ENCODE measurements at places on chromosomes 12 and 14.

DNA sequence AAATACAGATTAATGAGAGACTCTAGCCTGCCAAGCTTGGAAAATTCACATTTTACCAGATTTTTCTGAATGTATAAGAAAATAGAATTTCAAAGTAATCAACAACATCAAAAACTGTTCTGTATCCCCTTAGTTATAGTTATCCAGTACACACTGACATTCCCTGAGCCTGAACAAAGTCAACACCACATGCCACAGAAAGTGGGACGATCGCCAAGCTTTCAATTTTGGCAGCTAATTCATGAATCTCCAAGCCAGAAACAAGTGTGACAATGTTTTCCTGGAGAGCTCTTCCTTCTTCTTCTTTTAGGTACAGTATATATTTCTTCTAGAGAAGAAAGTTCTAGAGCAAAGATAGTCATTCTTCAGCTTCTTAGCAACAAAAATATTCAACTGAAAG, 290.2 kb downstream of the PRKD1 start:
- H3K4me1 ChIP-seq, result no peaks in the 10 kb centered on the region
- peak; percentile 19 for DNase-seq
- no peaks in the 10 kb centered on the region for H3K36me3 ChIP-seq
- no peak overlapping the region for H3K27ac ChIP-seq
- no peak overlapping the region for H3K4me3 ChIP-seq

- no peaks in the 10 kb centered on the region for H3K36me3 ChIP-seq
- no peaks in the 10 kb centered on the region for H3K27me3 ChIP-seq
- DNase-seq, result no peak
Observed at GRCh38 chr12:32680787-32681186, 1.7 kb downstream of the DNM1L start.

GRCh38 chr12:47188576-47189441, 109.0 kb upstream of the AMIGO2 start:
- H3K27me3 ChIP-seq, result no peaks in the 10 kb centered on the region
- no peak overlapping the region for H3K4me3 ChIP-seq
- DNase-seq, result no peak
- no peaks in the 10 kb centered on the region for H3K4me1 ChIP-seq
- no peaks in the 10 kb centered on the region for H3K36me3 ChIP-seq

DNA sequence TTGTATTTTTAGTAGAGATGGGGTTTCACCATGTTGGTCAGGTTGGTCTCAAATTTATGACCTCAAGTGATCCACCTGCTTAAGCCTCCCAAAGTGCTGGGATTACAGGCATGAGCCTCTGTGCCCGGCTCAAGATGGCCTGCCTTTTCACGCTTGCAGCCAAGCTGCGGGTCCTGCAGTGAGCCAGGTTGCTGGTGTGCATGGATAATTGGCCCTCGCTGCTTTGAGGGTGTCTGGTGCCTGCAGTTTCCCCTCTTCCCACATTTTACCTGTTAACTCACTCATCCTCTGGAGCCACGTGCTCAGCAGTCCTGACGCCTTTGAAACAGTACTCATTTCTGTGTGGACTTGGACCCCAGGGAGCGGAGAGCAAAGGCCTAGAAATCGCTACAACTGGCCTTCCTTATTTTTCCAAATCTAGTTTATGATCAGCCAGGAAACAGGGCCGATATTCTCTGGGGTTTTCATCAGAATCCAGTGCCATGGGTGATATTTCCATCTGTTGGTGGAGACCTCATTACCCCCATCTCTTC, 42.2 kb downstream of the TPCN1 start:
- peaks cover 6% of the 10 kb centered on the region for H3K4me1 ChIP-seq
- H3K4me3 ChIP-seq, result no peak overlapping the region
- no peaks in the 10 kb centered on the region for H3K27me3 ChIP-seq
- no peaks in the 10 kb centered on the region for H3K36me3 ChIP-seq

GRCh38 chr12:57750561-57751431, 1.3 kb downstream of the CDK4 start:
- H3K27me3 ChIP-seq, result no peaks in the 10 kb centered on the region
- DNase-seq, result no peak
- peaks cover 6% of the 10 kb centered on the region for H3K36me3 ChIP-seq
- peak overlapping the region; percentile 73 for H3K4me3 ChIP-seq
- no peaks in the 10 kb centered on the region for H3K4me1 ChIP-seq

- H3K36me3 ChIP-seq, result no peaks in the 10 kb centered on the region
- no peak overlapping the region for H3K27ac ChIP-seq
- H3K27me3 ChIP-seq, result no peaks in the 10 kb centered on the region
- no peak overlapping the region for H3K4me3 ChIP-seq
- no peaks in the 10 kb centered on the region for H3K4me1 ChIP-seq
Observed at GRCh38 chr14:40574780-40575179, 1031.9 kb upstream of the LRFN5 start.

- H3K4me3 ChIP-seq, result no peak overlapping the region
- H3K27ac ChIP-seq, result no peak overlapping the region
- no peaks in the 10 kb centered on the region for H3K36me3 ChIP-seq
- no peaks in the 10 kb centered on the region for H3K4me1 ChIP-seq
Observed at GRCh38 chr12:53803703-53804102, 51.9 kb upstream of the CISTR start.

DNA sequence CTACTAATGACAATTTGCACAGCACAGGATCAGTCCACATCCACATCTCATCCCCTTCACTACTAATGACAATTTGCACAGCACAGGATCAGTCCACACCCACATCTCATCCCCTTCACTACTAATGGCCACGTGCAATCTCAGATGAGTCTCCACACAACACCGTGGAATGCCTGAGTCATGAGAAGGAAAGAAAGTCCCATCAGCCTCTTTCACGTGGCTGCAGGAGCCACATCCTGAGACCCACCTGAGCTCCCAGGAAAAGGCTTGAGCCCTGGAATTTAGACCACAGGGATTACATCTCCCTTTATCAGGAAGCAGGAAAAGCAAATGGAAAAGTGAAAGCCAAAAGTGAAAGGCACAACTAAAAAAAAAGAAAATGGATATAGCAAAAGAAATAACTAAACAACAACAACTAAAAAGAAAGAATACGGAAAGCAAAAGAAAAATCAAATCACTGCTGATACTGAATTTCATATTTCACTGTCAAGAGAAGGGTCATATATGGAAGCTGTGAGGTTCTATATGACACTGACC, 1300.5 kb downstream of the TMEM121 start:
- no peak overlapping the region for H3K27ac ChIP-seq
- DNase-seq, result no peak
- no peaks in the 10 kb centered on the region for H3K4me1 ChIP-seq
- H3K36me3 ChIP-seq, result no peaks in the 10 kb centered on the region

GRCh38 chr14:53900499-53900898, 56.1 kb downstream of the BMP4 start:
- no peak overlapping the region for H3K4me3 ChIP-seq
- no peak overlapping the region for H3K27ac ChIP-seq
- DNase-seq, result peak; percentile 34
- H3K4me1 ChIP-seq, result no peaks in the 10 kb centered on the region

DNA sequence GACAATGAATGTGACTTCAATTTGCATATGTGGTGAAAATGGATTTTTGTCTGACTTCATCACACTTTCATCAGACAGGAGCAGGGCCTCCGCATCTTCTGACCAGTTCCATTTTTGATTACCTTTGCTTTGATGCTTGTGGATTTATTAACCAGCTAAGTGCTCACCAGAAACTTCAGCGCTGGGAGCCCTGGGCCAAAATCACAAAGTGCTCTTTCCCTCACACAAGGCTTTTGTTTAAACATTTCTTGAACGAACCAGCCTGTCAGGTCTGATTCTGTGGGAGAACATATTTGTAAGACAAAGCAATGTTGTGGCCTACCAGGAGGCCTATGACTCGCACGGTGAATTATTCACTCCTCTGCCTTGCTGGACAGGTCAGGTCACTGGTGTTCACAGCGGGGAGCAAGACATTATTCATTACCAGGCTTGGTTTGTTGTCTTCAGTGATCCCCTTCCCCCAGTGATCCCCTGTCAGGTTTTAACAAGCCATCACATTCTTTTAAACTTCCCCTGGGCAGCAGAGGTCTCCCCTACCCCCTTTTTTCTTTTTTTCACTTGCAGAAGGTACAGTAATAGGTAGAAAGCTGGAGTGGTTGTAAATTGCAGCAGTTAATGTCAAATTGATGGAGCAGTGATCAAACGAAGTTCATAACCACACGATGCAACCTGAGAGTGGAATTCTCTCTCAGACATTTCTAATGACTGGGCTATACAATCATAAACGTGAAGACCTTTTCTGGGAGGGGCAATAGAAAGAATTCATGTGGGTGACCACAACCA, 167.5 kb upstream of the PRICKLE1 start:
- no peak overlapping the region for H3K27ac ChIP-seq
- DNase-seq, result no peak

- H3K27me3 ChIP-seq, result no peaks in the 10 kb centered on the region
- H3K4me1 ChIP-seq, result no peaks in the 10 kb centered on the region
- H3K27ac ChIP-seq, result no peak overlapping the region
- DNase-seq, result no peak
- H3K36me3 ChIP-seq, result no peaks in the 10 kb centered on the region
- no peak overlapping the region for H3K4me3 ChIP-seq
Observed at GRCh38 chr12:132179431-132180362, 35.4 kb downstream of the NOC4L start.

GRCh38 chr12:114682106-114682784, 1.7 kb downstream of the TBX3 start:
- H3K4me3 ChIP-seq, result peak overlapping the region; percentile 56
- no peaks in the 10 kb centered on the region for H3K36me3 ChIP-seq
- H3K4me1 ChIP-seq, result no peaks in the 10 kb centered on the region
- peak overlapping the region; percentile 88 for H3K27ac ChIP-seq
- no peak for DNase-seq

DNA sequence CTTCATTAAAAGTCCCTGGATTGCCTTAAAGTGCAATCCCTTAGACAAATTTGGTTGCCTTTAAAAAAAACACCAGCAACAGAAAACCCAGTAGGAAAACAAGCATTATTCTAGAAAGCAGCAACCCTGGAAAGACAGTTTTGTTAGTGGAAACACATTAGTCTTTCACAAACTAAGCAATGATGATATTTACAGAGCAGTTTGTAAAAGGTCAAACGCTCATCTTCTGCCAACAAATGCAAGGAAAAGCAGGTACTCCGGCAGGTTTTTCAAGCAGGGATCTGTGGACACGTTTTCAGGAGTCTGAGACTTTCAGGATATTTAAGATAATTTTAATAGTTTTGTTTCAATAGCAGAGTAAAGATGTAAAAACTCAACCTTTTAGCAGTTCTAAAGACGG, 202.2 kb downstream of the EXOC5 start:
- no peaks in the 10 kb centered on the region for H3K36me3 ChIP-seq
- no peaks in the 10 kb centered on the region for H3K4me1 ChIP-seq
- DNase-seq, result no peak
- no peak overlapping the region for H3K27ac ChIP-seq

DNA sequence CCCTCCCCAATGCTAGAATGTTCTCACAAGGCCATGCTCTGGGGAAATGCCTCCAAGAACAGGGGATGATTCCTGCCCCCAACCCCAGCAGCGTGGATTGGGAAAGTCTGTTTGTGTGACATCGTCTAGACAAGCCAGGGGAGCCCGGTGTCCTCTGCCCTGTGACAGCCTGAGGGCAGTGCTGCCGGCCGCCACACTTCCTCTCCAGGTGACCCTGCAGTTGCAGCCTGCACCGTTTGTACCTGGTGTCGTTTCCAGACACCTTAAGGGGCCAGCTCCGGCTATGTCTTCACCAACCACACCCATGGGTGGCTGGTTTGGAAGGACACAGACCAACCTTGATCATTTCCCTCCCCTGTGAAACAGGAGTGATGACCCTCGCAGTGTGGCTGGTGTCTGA, 372.6 kb downstream of the BCL11B start:
- no peaks in the 10 kb centered on the region for H3K27me3 ChIP-seq
- H3K4me3 ChIP-seq, result no peak overlapping the region

- no peaks in the 10 kb centered on the region for H3K27me3 ChIP-seq
- DNase-seq, result no peak
- no peaks in the 10 kb centered on the region for H3K36me3 ChIP-seq
- no peak overlapping the region for H3K4me3 ChIP-seq
- H3K4me1 ChIP-seq, result no peaks in the 10 kb centered on the region
Observed at GRCh38 chr12:117766008-117766407, 202.8 kb downstream of the KSR2 start.

GRCh38 chr14:105199093-105199492, 18.0 kb upstream of the NUDT14 start:
- H3K4me1 ChIP-seq, result no peaks in the 10 kb centered on the region
- no peak for DNase-seq
- peaks cover 44% of the 10 kb centered on the region for H3K27me3 ChIP-seq
- H3K27ac ChIP-seq, result no peak overlapping the region

- H3K4me3 ChIP-seq, result no peak overlapping the region
- no peaks in the 10 kb centered on the region for H3K4me1 ChIP-seq
- H3K36me3 ChIP-seq, result no peaks in the 10 kb centered on the region
- H3K27me3 ChIP-seq, result no peaks in the 10 kb centered on the region
- no peak overlapping the region for H3K27ac ChIP-seq
Observed at GRCh38 chr14:96275177-96276112, 19.4 kb downstream of the BDKRB1 start.

- DNase-seq, result peak; percentile 60
- H3K27ac ChIP-seq, result peak overlapping the region; percentile 87
- H3K27me3 ChIP-seq, result no peaks in the 10 kb centered on the region
Observed at GRCh38 chr14:100146531-100147091, 12.8 kb downstream of the DEGS2 start.

GRCh38 chr12:114913871-114914801, 230.2 kb upstream of the TBX3 start:
- H3K4me3 ChIP-seq, result no peak overlapping the region
- no peak overlapping the region for H3K27ac ChIP-seq
- no peaks in the 10 kb centered on the region for H3K27me3 ChIP-seq
- H3K36me3 ChIP-seq, result no peaks in the 10 kb centered on the region
- DNase-seq, result no peak
- peaks cover 3% of the 10 kb centered on the region for H3K4me1 ChIP-seq

GRCh38 chr14:96811985-96812667, 14.9 kb downstream of the VRK1 start:
- no peak overlapping the region for H3K4me3 ChIP-seq
- DNase-seq, result no peak
- no peak overlapping the region for H3K27ac ChIP-seq
- no peaks in the 10 kb centered on the region for H3K4me1 ChIP-seq

DNA sequence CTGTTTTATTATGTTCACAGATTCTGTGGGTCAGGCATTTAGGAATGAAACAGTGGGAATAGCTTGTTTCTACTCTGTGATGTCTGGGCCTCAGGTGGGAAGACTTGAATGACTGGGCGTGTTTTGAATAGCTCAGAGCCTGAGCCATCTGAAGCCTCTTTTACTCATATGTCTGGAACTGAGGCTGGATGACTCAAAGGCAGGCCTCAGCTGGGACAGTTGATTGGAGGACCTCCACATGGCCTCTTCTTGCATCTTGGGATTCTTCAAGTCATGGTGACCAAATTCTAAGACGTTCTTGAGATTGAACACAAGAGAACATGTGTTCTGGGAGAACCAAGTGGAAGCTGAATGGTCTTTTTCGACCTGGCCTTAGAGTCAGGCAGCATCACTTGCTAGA, 45.8 kb upstream of the TBX3 start:
- peaks cover 3% of the 10 kb centered on the region for H3K4me1 ChIP-seq
- no peak overlapping the region for H3K27ac ChIP-seq
- no peaks in the 10 kb centered on the region for H3K36me3 ChIP-seq
- H3K27me3 ChIP-seq, result peaks cover 2% of the 10 kb centered on the region

GRCh38 chr12:27076928-27077327, 5.5 kb downstream of the C12orf71 start:
- DNase-seq, result no peak
- H3K4me1 ChIP-seq, result no peaks in the 10 kb centered on the region
- no peak overlapping the region for H3K4me3 ChIP-seq
- H3K27me3 ChIP-seq, result no peaks in the 10 kb centered on the region
- no peak overlapping the region for H3K27ac ChIP-seq
- H3K36me3 ChIP-seq, result no peaks in the 10 kb centered on the region

- no peaks in the 10 kb centered on the region for H3K36me3 ChIP-seq
- H3K27ac ChIP-seq, result no peak overlapping the region
- H3K4me1 ChIP-seq, result no peaks in the 10 kb centered on the region
- no peaks in the 10 kb centered on the region for H3K27me3 ChIP-seq
- no peak for DNase-seq
- H3K4me3 ChIP-seq, result no peak overlapping the region
Observed at GRCh38 chr12:46533723-46534122, 161.2 kb upstream of the SLC38A2 start.
